Forelimb muscle (tissue), 1 donor: ENCODE measurements at places on chromosomes 16 and 17.

DNA sequence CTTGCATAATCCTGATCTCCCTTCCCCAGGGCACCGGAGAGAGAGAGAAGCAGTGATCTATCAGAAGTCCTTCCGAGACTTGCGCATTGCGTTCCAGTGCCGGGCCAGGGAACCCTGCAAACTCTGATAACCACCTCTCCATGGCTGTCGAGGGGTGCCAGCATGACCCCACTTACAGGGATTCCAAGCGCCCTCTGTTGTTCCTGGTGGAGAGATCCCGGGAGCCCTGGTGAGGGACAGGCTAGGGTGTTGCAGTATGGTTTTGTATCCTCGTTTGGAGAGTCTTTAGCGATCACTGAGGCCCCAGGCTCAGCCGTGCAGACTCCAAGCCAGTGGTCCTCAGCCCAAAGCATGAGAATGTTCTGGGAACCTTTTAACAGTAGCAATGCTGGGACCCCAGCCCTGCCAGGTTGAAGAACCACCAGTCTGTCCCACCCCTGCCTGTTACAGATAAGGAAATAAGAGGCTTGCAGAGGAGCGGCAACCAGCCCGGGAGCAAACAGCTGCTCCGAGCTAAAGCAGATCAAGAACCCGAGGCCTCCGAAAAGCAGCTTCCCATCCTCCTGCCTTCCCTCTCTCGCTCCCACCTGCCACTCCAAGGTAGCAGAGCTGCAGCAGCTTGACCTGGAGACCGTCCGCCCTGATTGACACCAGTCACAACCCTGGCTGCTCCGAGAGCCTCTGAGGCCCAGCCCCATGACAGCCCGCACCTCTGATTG is 150.3 kb upstream of the RPL38 start:
- DNase-seq, result no peak

- no peak for DNase-seq
Observed at GRCh38 chr17:71111934-71112333, 942.6 kb downstream of the KCNJ2 start.

DNA sequence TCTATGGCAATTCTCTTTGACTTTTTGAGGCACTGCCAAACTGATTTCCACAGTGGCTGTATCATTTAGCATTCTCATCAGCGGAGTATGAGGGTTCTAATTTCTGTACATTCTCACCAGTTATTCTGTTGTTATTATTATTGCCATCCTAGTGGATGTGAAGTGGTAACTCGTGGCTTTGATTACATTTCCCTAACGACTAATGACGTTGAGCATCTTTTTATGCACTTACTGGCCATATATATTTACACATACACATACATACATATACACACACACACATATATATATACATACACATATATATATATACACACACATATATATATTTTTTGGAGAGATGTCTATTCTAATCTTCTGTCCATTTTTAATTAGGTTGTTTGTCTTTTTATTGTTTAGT is 3.7 kb upstream of the MLYCD start:
- no peak for DNase-seq

DNA sequence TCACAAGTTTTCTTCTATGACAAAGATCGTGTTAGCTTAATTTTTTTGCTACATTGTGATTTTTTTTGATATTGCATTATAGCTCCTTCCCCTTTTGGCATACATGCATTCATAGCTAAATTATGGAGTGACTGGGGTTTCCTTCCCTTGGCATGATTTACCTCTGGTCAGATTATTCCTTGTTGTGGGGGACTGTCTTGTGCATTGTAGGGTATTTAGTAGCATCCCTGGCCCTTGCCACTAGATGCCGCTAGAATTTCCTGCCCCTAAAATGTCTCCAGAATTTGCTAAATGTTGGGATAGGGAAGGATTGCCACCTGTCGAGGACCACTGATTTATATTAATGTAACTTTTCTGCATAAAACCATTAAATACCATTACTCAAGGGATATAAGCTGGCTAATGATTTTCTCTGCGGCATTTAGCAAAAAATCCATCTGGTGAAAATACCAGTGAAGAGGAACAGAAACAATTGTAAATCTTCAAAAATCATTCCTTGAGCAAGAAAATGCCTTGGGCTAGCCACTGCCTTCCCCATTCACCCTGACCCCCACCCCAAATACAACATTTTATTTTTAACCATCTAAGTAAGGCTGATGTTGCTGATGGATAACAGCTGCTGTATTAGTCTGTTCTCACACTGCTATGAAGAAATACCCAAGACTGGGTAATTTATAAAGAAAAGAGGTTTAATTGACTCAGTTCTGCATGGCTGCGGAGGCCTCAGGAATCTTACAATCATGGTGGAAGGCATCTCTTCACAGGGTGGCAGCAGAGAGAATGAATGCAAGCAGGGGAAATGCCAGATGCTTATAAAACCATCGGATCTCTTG is 195.2 kb downstream of the MAP2K6 start:
- no peak for DNase-seq

- DNase-seq, result no peak
Observed at GRCh38 chr17:27793168-27793905, 7.0 kb downstream of the NOS2 start.

GRCh38 chr16:65545413-65545956 is 423.6 kb upstream of the CDH11 start:
- no peak for DNase-seq

DNA sequence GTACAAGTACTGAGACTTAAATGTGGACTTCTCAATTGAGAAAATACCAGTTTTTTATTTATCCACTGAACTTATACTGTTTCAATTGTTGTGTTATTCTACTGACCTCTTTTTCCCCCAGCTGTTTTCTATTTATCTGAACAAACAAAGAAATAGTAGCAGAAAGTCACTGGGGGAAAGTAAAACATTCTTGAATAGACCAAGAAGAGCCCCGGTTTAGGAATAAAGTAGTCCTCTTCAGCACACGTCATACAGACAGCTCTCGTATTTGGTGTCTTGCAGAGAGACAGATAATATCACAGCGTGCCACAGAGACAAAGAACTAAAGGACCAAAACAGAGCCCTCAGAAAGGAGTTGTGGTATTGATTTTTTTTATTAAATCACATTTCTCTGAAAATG is 1159.1 kb upstream of the CDH8 start:
- DNase-seq, result peak; percentile 24

DNA sequence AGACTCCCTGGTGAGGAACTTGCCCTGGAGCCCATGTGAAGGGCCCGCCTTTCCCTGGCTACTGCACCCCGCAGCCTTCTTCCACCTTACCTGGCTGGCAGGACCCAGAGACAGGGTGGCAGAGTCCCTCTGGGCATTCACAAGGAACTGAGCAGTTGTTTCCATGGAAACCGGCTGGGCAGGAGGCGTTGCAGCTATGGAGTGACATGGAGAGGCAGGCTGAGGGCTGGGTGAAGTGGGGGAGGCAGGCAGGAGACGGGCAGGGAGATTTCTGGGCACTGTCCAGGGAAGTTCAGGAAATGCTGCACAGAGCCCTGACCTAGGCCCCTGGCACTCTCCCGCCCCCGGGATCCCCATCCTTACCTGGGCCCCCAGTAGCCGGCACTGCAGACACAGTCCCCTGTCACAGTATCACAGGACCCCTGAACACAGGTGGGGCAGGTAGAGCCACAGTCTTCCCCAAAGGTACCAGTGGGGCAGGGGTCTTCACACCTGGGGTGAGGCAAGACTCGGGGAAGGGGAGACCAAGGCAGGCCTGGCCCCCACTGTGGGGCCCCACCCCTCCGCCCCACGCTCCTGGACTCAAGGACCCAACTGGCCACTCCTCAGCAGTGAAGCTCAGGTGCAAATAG is 5.9 kb downstream of the SCARF1 start:
- no peak for DNase-seq

DNA sequence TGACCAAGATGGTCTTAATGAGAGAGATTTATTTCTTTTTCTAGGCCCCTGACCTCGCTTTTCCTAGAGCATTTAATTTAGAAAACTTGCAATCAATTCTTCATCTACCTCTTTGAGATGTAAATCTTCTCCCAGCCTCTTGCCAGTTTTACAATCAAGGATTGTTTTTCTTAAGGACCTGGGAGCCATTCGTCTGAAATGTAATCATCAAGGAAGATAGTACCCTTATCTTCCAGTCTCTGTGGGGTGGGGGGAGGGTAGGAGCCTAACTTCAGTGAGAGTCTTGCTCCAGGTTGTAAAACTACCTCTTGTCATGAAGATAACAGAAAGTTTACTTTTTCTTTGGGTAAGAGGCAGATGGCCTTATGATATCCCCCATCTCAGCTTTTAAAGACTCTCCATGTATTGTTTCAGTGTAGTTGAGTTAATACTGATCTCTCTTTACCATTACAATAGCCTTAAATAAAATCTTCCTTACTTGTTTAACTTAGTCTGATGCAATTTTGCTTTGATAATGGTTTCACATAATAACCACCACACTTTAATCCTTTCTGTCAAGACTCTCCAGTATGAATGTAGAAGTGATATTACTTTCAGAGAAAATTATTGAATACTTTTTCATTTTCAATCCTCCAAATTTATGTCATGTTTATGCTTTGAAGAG is 110.2 kb upstream of the CPHXL start:
- no peak for DNase-seq

GRCh38 chr16:88435437-88436355 is 17.4 kb upstream of the ZFPM1 start:
- no peak for DNase-seq

DNA sequence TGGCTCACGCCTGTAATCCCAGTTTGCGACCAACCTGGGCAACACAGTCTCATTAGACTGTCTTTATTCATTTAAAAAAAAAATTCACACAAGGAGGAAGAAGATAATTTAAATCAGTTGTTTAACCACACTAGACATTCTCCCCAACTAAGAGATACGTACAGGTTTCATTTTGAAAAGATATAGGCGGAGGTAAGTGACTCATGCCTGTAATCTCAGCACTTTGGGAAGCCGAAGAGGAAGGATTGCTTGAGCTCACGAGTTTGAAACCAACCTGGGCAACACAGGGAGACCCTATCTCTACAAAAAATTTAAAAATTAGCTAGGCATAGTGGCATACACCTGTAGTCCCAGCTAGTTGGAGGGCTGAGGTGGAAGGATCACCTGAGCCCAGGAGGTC is 5.3 kb downstream of the CMTM4 start:
- DNase-seq, result no peak

DNA sequence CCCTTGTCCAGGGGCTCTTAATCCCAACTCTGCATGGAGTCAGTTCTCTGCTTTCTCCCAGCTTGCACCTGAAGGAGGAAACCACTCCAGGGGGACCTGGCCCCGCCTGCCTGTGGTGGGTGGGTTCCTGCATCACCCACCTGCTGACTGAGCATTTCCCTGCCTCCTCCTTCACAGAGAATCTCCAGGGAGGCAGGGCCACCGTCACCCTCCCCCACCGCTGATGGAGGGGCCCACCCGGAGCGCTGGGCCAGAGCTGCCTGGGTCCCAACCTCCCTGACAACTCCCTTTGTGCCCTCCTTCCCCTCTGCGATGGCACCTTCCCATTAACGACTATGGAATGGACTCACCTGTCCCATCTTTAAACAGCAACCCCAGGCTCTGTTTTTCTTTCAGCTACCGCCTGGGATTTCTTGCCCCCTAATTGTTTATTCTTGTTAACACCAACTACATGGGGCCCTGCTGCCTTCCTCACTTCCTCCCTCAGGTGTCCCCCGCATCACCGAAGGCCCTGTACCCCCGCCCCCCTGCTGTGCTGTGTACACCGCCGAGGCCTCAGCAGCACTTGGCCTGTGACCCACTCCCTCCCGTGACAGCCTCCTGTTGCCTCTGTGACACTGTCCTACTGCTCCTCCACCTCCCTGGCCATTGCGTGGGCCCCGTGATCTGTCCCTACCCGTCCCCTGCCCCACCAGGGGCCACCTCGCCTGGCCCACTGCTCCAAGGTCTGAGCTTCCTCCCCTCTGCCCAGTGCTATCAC is 842 bp upstream of the TEDC2 start:
- no peak for DNase-seq

DNA sequence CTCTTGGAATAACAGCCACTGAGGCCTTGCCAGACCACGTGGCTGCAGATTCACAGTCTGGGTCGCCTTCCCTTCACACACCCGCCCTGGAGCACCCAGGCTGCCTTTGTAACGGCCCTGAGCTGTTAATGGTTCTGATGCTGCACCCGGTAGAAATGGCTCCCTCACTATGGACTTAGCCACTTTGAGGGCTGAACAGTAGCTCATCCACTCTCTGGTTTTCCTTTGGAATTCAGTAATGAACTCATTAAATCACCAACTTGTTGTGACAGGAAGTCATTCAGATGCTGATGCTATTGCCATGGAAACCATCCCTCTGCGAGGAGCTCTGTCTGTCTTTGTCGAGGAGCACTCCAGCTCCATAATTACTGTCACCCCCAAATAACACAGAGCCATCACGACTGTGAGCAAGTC is 59.2 kb downstream of the CDK5R1 start:
- DNase-seq, result no peak

DNA sequence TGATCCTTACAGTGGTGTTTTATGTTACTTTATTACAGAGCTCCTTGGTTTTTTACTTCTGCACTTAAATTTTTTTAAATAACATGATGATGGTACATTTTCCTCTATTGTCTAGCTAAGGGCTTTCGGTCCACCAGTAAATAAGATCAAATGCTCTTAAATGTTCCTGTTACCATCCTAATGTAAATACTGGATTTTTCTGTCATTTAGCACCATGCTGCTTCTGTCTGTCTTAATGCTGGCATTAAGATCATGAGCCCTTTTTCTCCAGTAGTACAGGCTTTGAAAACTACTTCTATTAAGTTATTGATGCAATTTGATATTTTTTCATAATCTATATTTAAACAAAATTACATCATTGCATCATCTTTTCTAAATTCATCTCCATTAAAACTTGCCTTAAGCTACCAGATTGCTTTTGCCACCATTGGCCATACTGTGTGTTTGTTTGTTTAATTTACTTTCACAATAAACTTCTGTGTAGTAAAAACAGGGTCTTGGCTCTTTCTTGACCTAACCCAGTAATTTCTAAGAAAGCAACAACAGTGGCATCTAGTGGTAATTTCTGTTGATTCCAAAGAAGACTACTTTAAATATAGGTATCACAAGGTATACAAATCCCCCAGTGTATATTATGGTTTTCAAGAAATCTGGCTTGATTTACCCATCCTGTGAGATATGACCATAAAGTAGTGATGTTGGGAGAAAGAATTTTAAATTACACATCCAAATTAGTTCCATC is 9.0 kb upstream of the PHAF1 start:
- no peak for DNase-seq

DNA sequence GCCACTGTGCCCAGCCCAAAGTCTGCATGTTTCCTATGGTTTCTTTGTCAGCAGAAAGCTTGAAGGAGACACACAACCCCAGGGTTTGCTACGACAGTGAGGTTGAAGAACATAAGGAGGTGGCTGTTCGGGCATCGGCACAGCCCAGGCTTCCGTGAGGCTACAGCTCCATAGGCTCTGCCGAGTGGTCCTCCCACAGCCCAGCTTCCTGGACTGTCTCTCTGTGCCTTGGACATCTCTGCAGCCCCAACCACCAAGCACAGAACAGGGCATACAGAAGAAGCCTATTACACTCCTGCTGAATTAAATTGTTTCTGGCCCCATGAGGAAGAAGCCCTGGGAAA is 3.2 kb upstream of the HAP1 start:
- no peak for DNase-seq

GRCh38 chr16:12330946-12331345 is 354.4 kb downstream of the SNX29 start:
- no peak for DNase-seq

- DNase-seq, result no peak
Observed at GRCh38 chr17:413706-414380, 61.2 kb upstream of the RPH3AL start.

GRCh38 chr17:73532421-73532901 is 111.8 kb downstream of the SDK2 start:
- no peak for DNase-seq
